Common myeloid progenitor, CD34-positive (primary cell): ENCODE measurements at places on chromosomes 2 and 18.
A peak's percentile ranks its signal among the peaks of the same experiment; 100 is the strongest.

DNA sequence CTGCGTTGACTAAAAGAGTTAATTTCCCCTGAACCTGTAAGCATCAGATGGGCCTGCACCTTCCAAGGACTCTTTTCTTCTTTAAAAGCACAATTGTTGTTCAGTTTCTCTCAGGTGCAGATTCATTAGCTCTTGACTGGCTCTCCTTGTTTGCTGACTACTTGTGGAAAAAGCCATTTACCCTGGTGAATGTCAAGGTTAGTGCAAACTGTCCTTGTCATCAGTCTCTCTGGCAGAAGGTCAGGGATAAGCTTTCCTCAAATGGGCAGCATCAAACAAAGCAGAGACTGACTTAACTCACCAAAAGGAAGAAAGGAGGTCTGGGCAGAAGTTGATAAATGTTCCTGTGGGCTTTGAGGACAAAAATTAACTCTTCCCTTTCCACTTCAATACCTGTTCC is 922.7 kb downstream of the BCL11A start:
- no peaks in the 10 kb centered on the region for H3K36me3 ChIP-seq
- H3K4me3 ChIP-seq: no peak overlapping the region
- H3K4me1 ChIP-seq: no peaks in the 10 kb centered on the region
- DNase-seq: no peak
- H3K27ac ChIP-seq: no peak overlapping the region

DNA sequence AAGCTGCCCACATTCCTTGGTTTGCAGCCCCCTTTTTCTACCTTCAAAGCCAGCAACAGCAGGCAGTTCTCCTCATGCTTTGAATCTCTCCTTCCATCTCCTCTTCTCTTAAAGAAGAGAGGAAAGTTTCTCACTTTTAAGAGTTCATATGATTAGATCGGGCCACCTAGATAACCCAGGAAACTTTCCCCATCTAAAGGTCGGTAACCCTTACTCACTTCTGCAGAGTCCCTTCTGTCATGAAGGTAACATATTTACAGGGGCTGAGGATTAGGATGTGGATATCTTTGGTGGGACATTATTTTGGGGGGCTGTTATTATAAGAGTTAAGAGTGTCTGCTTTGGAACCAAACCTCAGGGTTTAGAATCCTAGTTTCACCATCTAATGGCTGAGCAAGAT is 51.0 kb downstream of the HNRNPLL start:
- H3K4me3 ChIP-seq: no peak overlapping the region
- no peak for DNase-seq
- H3K27ac ChIP-seq: no peak overlapping the region
- H3K27me3 ChIP-seq: no peaks in the 10 kb centered on the region
- peaks cover 26% of the 10 kb centered on the region for H3K4me1 ChIP-seq
- no peaks in the 10 kb centered on the region for H3K36me3 ChIP-seq

GRCh38 chr2:29249666-29250253 is 134.5 kb downstream of the CLIP4 start:
- H3K27ac ChIP-seq: no peak overlapping the region
- no peaks in the 10 kb centered on the region for H3K4me1 ChIP-seq
- no peak for DNase-seq
- H3K4me3 ChIP-seq: no peak overlapping the region

GRCh38 chr2:132588576-132588975 is 81.4 kb downstream of the LYPD1 start:
- no peaks in the 10 kb centered on the region for H3K27me3 ChIP-seq
- no peak for DNase-seq
- no peaks in the 10 kb centered on the region for H3K36me3 ChIP-seq
- no peak overlapping the region for H3K27ac ChIP-seq

GRCh38 chr2:140589696-140590095 is 1541.1 kb downstream of the LRP1B start:
- H3K27ac ChIP-seq: no peak overlapping the region
- H3K4me1 ChIP-seq: no peaks in the 10 kb centered on the region
- H3K27me3 ChIP-seq: no peaks in the 10 kb centered on the region
- H3K36me3 ChIP-seq: no peaks in the 10 kb centered on the region
- DNase-seq: no peak

GRCh38 chr2:128541448-128541847 is 222.8 kb upstream of the HS6ST1 start:
- no peaks in the 10 kb centered on the region for H3K36me3 ChIP-seq
- no peak for DNase-seq
- H3K4me3 ChIP-seq: no peak overlapping the region
- no peak overlapping the region for H3K27ac ChIP-seq
- no peaks in the 10 kb centered on the region for H3K27me3 ChIP-seq
- no peaks in the 10 kb centered on the region for H3K4me1 ChIP-seq

DNA sequence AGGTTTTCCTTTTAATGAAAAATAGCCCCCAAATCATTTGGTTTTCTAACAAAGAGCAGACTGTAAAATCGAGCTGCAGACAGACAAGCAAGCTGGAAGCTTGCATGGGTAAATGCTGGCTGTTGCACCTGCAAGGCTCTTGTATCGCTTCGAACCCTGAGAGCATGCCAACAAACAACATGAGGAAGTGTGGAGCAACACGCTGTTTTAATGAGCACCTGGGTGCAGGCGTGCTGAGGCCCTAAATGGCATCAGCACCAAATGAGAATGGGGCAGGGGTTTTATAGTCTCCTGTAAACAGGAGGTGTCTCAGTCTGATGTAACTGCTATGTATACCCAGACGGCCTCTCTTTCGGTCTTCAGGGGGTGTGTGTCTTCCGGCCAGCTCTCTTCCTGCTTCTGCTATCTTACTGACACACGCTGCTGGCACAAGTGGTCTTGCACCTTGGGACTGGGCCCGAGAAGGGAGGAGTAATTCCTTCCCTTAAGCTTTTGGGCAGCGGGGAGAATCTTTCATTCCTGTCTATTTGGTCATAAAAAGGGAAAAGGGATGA is 31.9 kb upstream of the CDH2 start:
- H3K4me1 ChIP-seq: peaks cover 24% of the 10 kb centered on the region
- peak overlapping the region; percentile 23 for H3K4me3 ChIP-seq
- no peak overlapping the region for H3K27ac ChIP-seq
- peak; percentile 81 for DNase-seq
- H3K36me3 ChIP-seq: no peaks in the 10 kb centered on the region

GRCh38 chr18:79507076-79507545 is 111.4 kb downstream of the NFATC1 start:
- H3K4me3 ChIP-seq: no peak overlapping the region
- no peaks in the 10 kb centered on the region for H3K27me3 ChIP-seq
- peak; percentile 92 for DNase-seq
- peaks cover 68% of the 10 kb centered on the region for H3K4me1 ChIP-seq
- peak overlapping the region; percentile 50 for H3K27ac ChIP-seq
- H3K36me3 ChIP-seq: no peaks in the 10 kb centered on the region

- H3K27ac ChIP-seq: no peak overlapping the region
- DNase-seq: no peak
- peaks cover 37% of the 10 kb centered on the region for H3K36me3 ChIP-seq
- no peaks in the 10 kb centered on the region for H3K4me1 ChIP-seq
- H3K4me3 ChIP-seq: no peak overlapping the region
Measured at GRCh38 chr2:227339098-227339599, 14.1 kb downstream of the MFF start.

DNA sequence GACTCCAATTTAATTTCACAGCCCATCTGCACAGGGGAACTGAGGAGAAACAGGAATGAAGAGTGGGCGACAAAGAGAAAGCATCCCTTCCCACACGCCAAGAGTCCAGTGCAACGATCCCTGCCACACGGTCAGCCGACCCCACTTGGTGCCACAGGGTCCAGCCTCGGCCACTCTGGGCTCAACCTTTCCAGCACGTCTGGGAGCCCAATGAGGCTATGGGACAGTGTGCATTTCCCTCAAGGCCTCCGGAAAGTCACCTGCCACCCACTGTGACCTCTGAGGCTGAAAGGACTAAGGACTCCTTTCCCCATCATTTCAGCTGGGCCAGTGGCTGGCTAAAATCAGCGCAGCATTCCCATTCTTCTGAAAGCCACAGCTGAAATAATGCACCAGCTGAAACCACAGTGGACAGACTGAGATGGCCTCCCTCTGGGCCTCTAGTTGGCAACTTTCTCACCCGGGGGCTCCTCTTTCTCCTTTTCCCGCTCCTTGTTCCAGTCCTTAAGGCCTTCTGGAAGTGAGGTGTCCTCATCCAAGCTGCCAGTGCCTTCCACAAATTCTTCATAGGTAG is 21.2 kb downstream of the TUBB6 start:
- H3K4me3 ChIP-seq: no peak overlapping the region
- H3K4me1 ChIP-seq: peaks cover 4% of the 10 kb centered on the region
- H3K27me3 ChIP-seq: no peaks in the 10 kb centered on the region
- no peak for DNase-seq
- peaks cover 40% of the 10 kb centered on the region for H3K36me3 ChIP-seq
- H3K27ac ChIP-seq: no peak overlapping the region

DNA sequence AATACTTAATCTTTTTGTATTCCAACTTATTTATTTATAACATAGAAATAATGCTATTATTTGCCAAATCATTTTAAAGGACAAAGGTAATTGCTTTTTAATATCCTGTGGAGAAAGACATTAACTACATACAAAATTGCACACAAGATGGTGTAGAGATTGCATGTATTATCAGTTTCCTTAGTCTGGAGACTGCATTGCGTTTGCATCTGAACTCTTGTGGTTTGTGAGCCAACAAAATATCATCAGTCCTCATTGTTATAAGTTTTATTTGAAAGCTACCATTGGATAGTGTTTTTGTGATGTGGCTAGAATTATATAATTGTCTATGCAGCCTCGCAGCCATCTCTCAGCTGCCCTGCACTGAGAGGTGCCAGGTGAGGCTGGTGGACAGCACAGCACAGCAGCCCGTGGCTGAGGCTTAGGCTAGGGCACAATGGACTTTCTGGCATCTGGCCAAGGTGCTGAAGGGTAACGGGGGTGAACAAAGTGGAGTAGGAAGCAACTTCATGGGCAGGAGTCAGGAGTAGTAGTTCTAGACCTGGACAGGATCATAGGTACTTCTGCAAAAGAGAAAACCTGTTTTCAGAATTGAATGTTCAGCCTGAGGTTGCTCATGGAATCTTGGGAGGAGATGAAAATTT is 15.1 kb downstream of the RASGRP3 start:
- peaks cover 52% of the 10 kb centered on the region for H3K4me1 ChIP-seq
- no peak overlapping the region for H3K4me3 ChIP-seq
- no peak overlapping the region for H3K27ac ChIP-seq
- DNase-seq: no peak
- no peaks in the 10 kb centered on the region for H3K27me3 ChIP-seq

DNA sequence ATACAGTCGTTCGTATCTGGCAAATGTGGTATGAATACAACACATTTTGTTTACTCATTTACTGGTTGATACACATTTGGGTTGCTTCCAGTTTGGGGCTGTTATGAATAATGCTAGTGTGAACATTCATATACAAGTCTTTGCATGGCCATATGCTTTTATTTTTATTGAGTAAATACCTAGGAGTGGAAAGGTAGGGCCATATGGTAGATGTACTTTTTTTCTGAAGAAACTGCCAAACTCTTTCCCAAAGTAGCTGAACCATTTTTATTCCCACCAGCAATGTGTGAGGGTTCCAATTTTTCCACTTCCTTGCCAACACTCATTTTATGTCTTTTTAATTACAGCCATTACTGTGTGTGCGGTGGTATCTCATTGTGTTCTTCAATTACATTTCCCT is 496.2 kb upstream of the NRXN1 start:
- DNase-seq: no peak
- no peak overlapping the region for H3K4me3 ChIP-seq
- no peaks in the 10 kb centered on the region for H3K36me3 ChIP-seq
- H3K4me1 ChIP-seq: no peaks in the 10 kb centered on the region

DNA sequence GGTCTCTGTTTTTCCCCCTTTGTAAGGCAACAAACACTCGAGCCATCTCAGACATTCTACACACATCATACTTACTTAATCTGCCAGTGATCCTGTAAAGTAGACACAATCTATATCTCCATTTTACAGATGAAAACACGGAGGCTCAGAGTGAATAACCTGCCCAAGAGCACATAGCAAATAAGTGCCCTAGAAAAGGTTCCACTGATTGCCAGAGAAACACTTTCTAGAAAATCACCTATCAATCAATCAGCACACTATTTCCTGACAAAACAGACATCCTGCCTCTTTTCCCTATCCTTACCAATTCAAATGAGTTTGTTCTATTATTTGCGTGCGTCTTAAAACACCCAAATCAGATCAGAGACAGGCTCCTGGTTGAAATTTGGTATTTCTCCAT is 23.9 kb downstream of the SLC66A3 start:
- no peak overlapping the region for H3K4me3 ChIP-seq
- H3K27me3 ChIP-seq: no peaks in the 10 kb centered on the region
- H3K36me3 ChIP-seq: peaks cover 3% of the 10 kb centered on the region
- peaks cover 16% of the 10 kb centered on the region for H3K4me1 ChIP-seq
- no peak overlapping the region for H3K27ac ChIP-seq

DNA sequence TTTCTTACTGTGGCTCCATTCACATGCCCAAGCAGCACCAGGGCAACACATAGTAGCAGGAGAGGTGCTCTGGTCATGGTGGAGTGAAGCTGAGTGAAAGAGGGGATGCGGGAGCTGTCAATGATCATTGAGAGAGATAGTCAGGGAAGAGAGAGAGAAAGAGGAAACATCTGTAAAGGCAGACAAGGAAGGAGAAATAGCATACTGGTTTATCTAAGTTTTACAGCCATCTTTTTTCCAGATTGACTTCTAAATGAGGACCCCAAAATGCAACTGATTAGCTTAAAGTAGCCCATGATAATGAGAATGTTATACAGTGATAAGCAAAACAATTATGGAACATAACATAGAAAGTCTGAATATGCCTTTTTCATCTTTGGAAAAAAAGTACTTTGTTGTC is at the start of gene C2orf66:
Gene C2orf66 (minus strand): TSS at position 96 of the 400 bp plus-strand sequence. CDS start 19 bp downstream, at position 77.
- peak within 1 kb of the TSS; percentile 66 for H3K27ac ChIP-seq
- H3K4me3 ChIP-seq: no peak within 1 kb of the TSS
- no peaks in the 10 kb centered on the region for H3K27me3 ChIP-seq
- peak; percentile 60 for DNase-seq
- H3K4me1 ChIP-seq: peaks cover 9% of the 10 kb centered on the region
- H3K36me3 ChIP-seq: no peaks in the 10 kb centered on the region
